ENCODE measurements at places on chromosomes 13 and 19.
A peak's percentile ranks its signal among the peaks of the same experiment; 100 is the strongest.

- DNase-seq = no peak
Observed at GRCh38 chr19:56884441-56884840, 43.9 kb upstream of the PEG3 start.

DNA sequence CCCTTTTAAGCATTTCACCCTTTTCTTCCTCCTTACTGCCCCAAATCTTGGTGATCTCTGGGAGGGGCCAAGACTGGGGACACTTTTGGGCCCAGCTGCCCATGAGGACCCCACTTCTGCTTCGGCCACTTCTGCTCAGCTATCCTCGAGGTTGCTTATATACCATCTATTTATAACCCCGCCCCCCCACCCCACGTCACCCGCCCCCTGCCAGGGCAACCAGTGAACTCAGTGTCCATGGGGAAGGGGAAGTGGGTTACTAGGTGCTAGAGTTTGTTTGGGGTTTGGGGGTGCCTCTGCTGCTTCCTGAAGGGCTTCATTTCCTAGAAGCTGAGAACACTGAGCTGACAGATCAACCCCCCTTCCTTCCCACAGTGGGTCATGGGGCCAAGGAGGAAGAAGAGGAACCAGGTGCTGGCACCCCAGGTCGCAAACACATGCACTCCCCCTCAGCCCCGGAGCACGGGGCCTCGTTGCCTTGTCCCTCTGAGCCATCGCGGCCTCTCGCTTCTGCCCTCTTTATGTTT lies 6.1 kb upstream of the ADGRE5 start:
- DNase-seq = no peak

DNA sequence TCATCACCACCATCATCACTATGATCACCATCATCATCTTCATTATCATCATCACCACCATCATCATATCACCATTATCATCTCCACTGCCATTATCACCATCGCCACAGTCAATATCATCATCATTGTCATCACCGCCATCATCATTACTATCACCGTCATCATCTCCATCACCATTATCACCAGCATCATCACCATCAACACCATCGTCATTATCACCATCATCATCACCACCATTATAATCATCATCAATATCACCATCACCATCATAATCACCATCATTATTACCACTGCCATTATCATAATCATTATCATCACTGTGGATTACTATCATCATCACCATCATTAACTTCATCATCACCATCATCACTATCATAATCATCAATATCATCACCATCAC lies 17.3 kb upstream of the ARHGEF18 start:
- DNase-seq = no peak

- DNase-seq = peak; percentile 64
Observed at GRCh38 chr19:46958532-46958931, 61.1 kb upstream of the NPAS1 start.

DNA sequence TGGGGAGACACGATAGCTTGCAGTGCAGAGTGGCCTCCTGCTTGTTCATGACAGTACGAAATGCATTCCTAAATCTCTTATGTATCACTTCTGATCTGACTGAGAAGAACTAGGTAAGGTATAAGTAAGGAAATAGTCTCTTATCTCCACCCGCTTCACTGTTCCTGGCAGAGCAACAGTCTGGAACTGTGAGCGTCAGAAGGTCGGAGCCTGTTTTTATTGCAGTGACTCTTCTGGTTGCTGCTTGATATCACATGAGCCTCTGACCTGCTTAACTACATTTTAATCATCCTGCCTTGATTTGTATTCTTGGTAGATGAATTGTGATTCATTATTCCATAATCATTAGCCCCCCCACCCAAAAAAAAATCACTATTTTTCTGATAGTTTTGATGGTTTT lies 69.0 kb downstream of the COL4A2 start:
- no peak for DNase-seq

GRCh38 chr19:3442487-3443071 lies 37.7 kb downstream of the SMIM24 start:
- no peak for DNase-seq

GRCh38 chr13:73324842-73325722 lies 266.3 kb downstream of the KLF5 start:
- DNase-seq = no peak

DNA sequence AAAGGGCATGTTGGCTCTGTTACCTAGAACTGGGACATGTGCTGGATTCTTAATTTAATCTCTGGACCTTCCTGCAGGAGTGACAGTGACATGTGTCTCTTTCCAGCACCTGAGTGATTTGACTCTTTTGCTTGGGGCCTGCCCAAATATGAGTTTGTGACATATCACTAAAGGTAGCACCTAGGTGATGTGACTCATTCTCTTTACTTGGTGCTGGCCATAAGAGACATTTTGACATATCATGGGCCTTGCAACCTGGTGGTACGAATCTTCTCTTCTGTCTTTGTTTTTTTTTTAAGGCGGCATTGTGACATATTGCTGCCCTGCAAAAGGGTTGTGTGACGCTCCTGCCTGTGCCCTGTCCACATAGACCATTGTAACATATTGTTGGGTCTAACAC lies 65.9 kb upstream of the ZNF43 start:
- no peak for DNase-seq

- peak; percentile 26 for DNase-seq
Observed at GRCh38 chr19:43755256-43755801, 567 bp upstream of the SMG9 start.

- DNase-seq = no peak
Observed at GRCh38 chr19:28497137-28497536, 715.8 kb downstream of the UQCRFS1 start.

- no peak for DNase-seq
Observed at GRCh38 chr19:54903303-54903702, 2.6 kb upstream of the NCR1 start.

GRCh38 chr13:49561062-49561410 lies 24.3 kb downstream of the RCBTB1 start:
- no peak for DNase-seq

GRCh38 chr19:41627966-41628675 lies 1.2 kb upstream of the CEACAM4 start:
- DNase-seq = no peak

DNA sequence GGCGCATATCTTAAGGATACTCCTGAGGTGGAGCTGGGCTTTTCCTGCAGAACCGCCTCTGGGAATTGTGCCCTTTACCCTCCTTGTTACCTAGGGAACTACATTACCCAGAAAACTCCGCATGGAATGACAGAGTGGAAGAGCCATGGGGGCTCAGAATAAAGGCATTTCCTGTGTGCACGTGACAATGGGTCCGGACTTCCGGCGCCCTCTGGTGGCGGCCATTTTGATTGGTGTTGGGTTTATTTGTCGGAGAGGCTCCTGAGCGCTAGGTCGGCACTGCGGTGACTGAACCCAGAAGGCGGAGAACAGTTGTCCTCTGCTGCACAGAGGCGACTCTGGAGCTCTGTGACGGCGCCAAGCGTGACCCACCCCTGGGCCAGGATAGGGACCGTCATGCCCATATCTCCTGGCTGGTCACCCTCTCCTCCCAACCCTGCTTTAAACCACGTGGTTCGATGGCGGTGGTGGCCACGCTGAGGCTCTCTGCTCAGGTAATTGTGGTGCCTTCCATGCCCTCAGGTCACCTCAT lies at the start of gene ZNF587B:
Gene ZNF587B (plus strand): TSS at position 229 of the 532 bp plus-strand sequence. CDS start 230 bp downstream, at position 459.
- no peak for DNase-seq

DNA sequence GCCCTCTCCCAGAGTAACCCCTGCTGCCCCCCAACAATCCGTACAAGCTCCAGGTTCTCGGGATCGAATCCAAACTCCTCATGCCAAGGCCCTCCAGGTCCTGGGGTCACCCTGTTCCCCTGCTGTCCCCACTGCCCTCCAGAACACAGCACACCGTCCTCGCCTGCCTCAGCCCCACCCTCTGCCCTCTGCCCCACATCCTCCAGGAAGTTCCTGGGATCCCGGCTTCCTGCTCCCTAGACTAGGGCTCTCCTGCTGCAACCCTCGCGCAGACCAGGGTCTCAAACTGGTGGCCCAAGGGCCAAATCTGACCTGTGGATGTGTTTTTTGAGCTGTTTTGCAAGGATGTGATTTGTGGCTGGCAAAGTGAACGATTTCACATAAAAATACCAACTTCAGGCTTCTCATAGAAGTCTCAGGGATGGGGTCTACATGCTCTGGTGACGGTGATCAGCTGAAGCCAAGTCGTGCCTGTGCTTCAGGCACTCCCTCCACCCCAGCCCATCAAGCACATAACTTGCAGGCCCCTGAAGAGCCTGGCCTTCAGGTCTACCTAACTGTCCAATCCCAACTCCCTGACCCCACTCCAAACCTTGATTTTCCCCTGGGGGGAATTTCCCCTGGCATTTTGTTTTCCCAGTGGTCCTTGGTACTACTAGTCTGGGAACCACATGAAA lies 1.8 kb downstream of the RABAC1 start:
- no peak for DNase-seq

GRCh38 chr19:13039211-13039789 lies 44.0 kb downstream of the NFIX start:
- no peak for DNase-seq

DNA sequence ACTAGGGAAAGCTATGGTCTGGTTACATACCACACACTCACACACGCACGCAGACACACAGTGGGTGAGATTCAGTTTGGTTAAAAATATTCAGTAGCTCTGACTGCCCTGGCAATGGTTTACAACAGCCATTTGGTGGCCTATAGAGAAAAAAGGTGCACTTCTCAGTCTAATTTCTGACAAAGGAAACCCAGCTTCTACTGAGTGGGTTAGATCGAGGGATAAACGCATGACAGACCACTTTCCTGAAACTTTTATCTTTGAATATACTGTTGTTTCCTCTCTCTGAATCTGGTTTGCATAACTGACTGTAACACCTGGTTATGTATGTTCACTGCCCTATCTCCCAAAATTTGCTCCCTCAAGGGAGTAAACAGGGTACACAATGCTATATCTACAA lies 2.5 kb downstream of the LIG4 start:
- no peak for DNase-seq

- DNase-seq = no peak
Observed at GRCh38 chr19:7955696-7956095, 12.2 kb upstream of the TIMM44 start.

DNA sequence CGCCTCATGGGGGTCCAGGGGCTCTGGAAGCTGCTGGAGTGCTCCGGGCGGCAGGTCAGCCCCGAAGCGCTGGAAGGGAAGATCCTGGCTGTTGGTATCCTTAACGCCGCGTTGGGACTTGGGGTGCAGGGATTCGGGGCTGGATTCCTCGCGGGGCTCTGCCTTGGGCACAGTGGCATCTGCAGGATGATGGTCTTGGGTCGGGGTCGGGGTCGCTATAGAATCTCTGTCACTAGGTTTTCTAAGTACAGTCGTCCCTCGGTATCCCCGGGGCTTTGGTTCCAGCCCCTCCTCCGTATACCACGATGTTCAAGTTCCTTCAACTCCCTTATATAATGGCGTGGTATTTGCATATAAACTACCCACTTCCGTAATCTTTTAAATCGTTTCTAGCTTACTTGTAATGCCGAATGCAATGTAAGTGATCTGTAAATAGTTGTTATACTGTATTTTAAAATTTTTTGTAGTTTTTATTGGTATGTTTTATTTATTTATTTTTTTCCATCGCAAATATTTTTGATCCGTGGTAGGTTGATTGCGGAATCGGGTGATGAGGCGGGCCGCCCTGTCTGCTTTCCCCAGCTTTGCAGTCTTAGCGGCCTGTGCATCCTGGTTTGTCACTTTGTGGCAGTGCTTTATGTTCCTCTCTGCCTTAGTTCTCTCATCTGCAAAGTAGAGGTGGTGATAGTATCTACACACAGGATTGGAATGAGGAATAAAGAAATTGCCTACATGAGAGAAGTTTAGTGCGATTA lies 606 bp downstream of the ERCC5 start:
- DNase-seq = peak; percentile 48

- no peak for DNase-seq
Observed at GRCh38 chr13:100825557-100825956, 151.0 kb upstream of the TMTC4 start.

DNA sequence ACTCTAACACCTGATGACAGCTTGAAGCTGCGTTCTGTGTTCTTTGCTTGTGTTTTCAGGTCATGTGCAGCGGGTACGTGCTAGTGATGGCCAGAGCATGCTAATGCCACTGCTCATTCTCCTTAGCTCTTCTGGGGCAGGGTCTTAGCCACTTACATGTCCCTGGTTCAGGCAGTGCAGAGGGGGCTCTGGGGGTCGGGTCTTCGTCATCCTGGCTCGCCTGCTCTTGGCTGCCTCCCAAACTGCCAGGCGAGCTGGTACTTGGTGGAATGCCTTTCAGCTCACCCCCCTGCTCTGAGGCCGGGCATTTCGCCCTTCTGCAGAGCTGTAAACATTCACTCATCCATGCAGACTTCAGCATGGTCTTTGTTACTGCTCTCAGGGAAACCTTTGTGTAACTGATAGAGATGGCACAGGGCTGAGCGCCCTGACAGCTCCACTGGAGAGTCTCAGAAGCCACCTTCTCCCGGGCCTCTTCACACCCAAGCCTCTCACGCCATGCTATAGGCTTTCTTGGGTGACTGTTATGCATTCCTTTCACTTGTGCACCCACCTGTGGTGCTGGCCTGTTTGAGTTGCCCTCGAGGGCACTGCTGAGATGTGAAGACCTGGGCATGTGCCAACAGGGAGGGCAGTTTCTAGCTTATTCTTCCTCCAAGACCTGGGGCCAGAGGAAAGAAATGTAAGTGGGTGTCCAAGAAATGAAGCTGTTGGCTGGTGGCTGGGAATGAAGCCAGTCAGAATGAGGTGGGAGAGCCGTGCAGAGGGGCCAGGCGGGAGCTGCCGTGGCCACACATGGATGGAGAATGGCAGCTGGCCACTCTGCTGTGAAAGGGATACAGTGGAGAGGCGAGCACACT lies 24.4 kb downstream of the FAM124A start:
- DNase-seq = no peak

GRCh38 chr13:35891507-35892441 lies 239.4 kb downstream of the DCLK1 start:
- DNase-seq = no peak

GRCh38 chr19:18167975-18168645 lies 5.5 kb upstream of the IFI30 start:
- peak; percentile 28 for DNase-seq

GRCh38 chr19:6250024-6250615 lies 29.7 kb downstream of the MLLT1 start:
- DNase-seq = no peak

DNA sequence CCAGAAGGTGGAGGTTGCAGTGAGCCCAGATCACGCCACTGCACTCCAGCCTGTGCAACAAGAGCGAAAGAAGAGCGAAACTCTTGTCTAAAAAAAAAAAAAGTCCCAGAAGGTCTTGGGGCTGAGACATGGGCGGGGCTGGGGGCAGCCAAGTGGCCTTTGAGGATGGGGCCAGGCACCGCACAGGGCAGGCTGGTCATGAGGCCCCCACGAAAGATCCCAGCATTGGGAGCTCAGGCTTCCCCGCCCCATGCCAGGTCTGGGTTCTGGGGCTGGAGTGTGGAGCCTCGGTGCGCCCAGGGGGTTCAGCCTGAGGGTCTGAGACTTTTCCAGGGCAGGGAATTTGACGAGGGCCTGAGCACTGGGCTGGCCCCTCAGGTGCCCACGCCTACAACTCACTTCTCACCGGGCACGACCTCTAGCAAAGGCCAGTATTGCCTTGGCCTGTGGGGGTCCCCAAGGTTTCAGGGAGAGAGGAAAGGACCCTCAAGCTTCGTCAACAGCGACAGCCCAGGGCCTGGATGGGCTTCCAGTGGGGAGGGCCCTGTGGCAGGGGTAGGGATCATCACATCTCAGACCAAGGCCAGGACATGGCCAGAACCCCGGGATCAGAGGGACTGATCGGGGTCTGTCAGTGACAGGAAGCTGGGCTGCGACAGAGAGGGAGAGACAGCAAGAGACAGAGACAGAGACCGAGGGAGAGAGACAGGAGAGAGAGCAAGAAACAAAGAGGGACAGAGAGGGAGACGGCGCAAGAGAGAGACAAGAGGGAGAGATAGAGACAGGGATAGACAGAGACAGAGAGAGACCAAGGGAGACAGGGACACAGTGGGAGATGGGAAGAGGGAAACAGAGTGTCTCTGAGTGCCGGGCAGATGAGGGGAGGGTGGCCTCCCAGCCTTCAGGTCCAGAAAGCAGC lies 7.5 kb upstream of the MEX3D start:
- no peak for DNase-seq
